Esophagus squamous epithelium (tissue), 5 donors: ENCODE measurements at places on chromosomes 7 and 10.
A peak's percentile ranks its signal among the peaks of the same experiment; 100 is the strongest.

DNA sequence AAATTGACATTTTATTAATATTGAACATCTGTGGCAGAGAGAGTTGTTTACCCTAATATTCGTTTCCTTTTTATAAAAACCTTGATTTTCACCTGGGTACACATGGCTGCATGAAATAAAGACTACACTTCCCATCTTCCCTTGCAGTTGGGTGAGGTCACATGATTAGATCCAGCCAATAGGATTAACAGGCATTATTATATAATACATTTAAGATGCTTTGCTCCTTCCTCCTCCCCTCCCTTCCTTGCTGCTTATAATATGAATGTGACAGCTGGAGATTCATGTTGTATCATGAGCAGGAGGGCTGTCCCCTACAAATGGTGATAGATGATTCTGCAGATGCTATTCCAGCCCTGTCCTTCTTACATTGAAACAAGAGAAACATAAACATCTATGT, 146.6 kb downstream of the SH2D4B start:
- H3K36me3 ChIP-seq: no peaks in the 10 kb centered on the region
- no peaks in the 10 kb centered on the region for H3K27me3 ChIP-seq
- H3K27ac ChIP-seq: no peak overlapping the region

DNA sequence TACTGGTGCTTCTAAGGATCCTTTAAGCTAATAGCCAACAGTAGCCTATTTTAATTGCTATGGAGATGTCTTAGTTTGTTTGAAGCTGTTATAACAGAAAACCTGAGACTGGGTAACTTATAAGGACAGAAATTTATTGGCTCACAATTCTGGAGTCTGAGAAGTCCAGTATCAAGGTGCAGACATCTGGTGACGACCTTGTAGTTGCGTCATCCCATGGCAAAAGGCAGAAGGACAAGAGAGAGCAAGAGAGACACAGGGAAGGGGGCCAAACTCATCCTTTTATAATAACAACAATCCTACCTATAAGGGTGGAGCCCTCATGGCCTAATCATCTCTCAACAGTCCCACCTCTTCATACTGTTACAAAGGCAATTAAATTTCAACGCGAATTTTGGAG, 39.1 kb downstream of the NRCAM start:
- H3K36me3 ChIP-seq: no peaks in the 10 kb centered on the region
- H3K4me1 ChIP-seq: peaks cover 4% of the 10 kb centered on the region
- DNase-seq: no peak
- no peak overlapping the region for H3K4me3 ChIP-seq

DNA sequence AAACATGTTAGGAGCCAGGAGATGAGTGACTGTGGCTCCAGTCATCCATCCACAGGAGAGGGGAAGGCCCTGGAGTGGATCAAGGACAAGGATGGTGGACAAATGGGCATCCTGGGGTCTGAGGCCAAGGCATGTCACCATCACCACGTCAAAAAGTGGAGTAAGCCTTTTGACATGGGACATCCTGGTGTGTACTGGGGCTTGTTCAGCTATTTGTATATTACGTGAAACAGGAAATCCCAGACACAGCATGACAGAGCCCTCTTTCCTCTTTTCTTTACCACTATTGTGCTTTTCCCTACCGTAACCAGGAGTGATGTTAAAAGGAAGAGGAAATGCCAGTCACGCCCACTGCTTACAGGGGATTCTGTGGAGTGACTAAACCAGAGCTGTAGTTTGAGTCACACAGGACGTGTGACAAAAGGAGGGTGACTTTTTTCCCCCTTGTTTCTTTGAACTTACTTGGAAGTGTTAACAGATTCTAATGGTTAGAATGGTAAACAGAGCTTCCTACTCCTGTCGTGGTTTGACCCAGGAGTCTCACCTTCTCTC, 15.4 kb downstream of the ACSL5 start:
- DNase-seq: no peak
- H3K27ac ChIP-seq: peak overlapping the region; percentile 61
- H3K27me3 ChIP-seq: no peaks in the 10 kb centered on the region
- H3K36me3 ChIP-seq: no peaks in the 10 kb centered on the region

DNA sequence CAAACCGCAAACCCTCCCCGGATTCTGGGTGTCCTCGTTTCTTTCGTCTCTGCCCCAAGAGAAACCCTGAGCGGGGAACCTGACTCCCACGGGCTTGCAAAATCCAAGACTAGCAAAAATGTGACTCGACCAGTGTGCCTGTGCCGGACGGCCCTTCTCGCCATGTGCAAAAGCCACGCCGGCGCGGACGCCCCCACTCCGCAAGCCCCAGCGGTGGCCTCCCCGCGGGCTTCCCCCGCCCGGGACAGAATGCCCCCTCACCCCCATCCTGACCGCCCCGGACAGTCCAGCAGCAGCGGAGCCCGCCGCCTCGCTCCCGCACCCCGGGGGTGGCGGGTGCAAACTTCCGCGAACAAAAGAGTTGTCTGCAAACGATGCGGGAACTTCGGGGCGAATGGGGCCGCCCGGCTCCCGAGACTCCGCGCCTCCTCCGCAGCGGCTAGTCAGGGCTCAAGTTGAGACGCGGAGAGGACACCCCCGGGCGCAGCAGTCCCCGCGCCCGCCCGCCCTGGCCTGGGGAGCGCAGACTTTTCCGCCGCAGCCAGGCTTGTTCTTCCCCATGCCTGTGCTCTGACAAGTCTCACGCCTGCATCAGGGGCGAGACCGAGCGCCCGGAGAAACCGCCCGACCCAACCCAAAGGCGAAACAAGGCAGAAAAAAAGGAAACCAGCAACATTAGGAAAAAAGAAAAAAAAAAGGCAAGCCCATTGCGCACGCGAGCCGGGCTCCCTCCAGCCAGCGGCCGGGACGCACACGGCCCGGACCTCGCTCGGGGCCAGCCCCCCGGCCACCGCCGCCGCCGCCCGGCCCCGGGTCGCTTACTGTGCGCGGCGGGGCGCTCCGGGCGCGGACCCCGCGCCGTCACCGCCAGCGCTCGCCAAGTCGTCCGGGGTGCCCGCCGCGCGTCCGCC, 732 bp downstream of the FAM53B start:
- peak overlapping the region; percentile 95 for H3K27ac ChIP-seq
- no peak for DNase-seq
- H3K27me3 ChIP-seq: no peaks in the 10 kb centered on the region
- peaks cover 55% of the 10 kb centered on the region for H3K4me1 ChIP-seq
- no peaks in the 10 kb centered on the region for H3K36me3 ChIP-seq

- H3K4me3 ChIP-seq: no peak overlapping the region
- no peak overlapping the region for H3K27ac ChIP-seq
- H3K36me3 ChIP-seq: no peaks in the 10 kb centered on the region
- no peaks in the 10 kb centered on the region for H3K4me1 ChIP-seq
- no peaks in the 10 kb centered on the region for H3K27me3 ChIP-seq
- DNase-seq: no peak
Measured at GRCh38 chr7:95095966-95096540, 188.7 kb downstream of the PPP1R9A start.

DNA sequence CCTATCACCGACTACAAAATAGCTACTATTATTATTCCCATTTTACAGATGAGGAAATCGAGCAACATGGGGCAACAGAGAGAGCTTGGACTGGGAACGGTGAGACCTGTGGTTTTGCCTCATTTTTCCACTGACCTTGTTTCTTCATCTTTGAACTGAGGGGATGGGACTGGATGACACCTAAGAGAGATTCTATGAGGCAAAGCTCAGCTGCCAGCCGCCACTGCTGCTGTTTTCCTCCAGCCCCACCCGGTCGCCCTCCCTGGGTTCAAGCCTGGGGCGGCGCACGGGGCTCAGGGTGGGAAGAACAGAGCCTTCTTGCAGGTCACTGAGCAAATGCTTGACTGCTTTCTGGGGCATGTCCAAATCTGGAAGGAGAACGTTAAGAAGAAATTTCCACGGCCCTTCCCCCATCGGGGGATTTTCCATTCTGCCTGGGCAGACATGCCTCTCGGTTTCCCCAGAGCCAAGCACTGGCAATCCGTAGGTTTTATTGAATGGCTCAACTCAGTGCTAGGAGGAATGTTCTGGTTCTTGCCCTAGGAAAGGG, 12.3 kb downstream of the DDIT4 start:
- no peaks in the 10 kb centered on the region for H3K36me3 ChIP-seq
- peak overlapping the region; percentile 51 for H3K27ac ChIP-seq
- H3K4me3 ChIP-seq: no peak overlapping the region
- no peaks in the 10 kb centered on the region for H3K27me3 ChIP-seq
- DNase-seq: no peak

DNA sequence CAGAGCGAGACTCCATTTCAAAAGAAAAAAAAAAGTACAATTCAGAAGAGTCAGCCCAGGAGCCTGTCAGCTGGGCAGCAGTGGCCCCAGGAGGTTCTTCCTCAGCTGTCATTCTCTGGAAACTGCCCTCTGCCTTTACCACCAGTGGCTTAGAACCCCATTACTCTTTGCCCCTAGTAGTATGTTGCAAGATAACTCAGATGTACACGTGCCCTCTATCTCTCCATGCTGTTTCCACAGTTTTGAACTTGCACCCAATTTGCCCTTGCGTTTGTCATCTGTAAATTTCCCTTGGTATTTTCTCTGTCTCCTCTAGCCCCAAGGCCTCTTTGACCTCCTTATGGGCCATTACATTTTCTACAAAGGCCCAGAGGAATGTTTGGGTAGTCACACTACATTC, 56.7 kb upstream of the PRKAR2B start:
- H3K4me1 ChIP-seq: no peaks in the 10 kb centered on the region
- DNase-seq: no peak
- H3K4me3 ChIP-seq: no peak overlapping the region
- no peaks in the 10 kb centered on the region for H3K36me3 ChIP-seq
- no peaks in the 10 kb centered on the region for H3K27me3 ChIP-seq

- no peak overlapping the region for H3K4me3 ChIP-seq
- no peak for DNase-seq
- H3K27ac ChIP-seq: no peak overlapping the region
- no peaks in the 10 kb centered on the region for H3K4me1 ChIP-seq
Measured at GRCh38 chr10:120313715-120314114, 143.3 kb upstream of the PLPP4 start.

GRCh38 chr10:43061760-43062159, 15.1 kb upstream of the RET start:
- H3K4me3 ChIP-seq: no peak overlapping the region
- no peaks in the 10 kb centered on the region for H3K4me1 ChIP-seq
- DNase-seq: no peak
- H3K36me3 ChIP-seq: no peaks in the 10 kb centered on the region
- no peak overlapping the region for H3K27ac ChIP-seq
- peaks cover 33% of the 10 kb centered on the region for H3K27me3 ChIP-seq

DNA sequence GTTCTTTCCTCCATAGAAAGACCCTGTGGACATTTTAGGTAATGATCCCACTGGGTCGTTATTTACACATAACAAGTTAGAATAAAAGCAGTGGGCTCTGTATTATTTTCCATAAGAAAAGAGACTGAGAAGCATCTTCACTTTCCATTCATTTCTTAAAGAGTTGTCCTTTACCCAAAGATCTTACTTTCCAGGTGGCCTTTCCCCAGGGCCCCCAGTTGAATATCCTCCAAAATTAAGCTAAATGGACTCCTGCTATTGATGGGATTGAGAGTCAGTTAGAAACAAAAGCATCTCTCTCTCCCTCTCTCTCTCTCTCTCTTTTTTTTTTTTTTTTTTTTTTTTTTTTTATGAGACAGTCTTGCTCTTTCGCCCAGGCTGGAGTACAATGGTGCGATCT, 224.8 kb downstream of the KIAA1217 start:
- H3K36me3 ChIP-seq: peaks cover 5% of the 10 kb centered on the region
- H3K27me3 ChIP-seq: no peaks in the 10 kb centered on the region
- no peak overlapping the region for H3K27ac ChIP-seq
- no peaks in the 10 kb centered on the region for H3K4me1 ChIP-seq
- no peak overlapping the region for H3K4me3 ChIP-seq

GRCh38 chr10:89393898-89394297, 1.5 kb downstream of the IFIT1 start:
- H3K27ac ChIP-seq: peak overlapping the region; percentile 90
- peaks cover 7% of the 10 kb centered on the region for H3K4me1 ChIP-seq
- H3K4me3 ChIP-seq: no peak overlapping the region
- no peak for DNase-seq
- H3K27me3 ChIP-seq: no peaks in the 10 kb centered on the region
